ENCODE measurements at places on chromosomes 1 and 21.
A peak's percentile ranks its signal among the peaks of the same experiment; 100 is the strongest.

DNA sequence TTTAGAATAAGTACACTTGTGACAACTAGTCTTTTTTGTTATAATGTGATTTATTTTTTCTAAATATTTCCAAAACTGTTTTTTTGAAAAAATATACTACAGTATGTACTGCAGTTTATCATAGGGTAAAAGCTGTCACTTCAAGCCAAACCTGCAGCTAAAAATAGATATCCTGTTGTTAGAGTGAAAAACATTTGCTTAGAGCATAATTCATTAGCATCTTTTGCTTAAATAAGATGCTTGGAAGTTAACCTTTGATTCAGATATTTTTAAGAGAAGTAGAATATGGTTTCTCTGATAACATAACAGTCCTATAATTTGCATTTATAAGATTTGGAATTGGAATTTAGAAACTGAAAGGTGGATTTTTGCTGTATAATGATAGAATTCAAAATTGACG is 21.5 kb downstream of the PRKACB start:
- no peak for DNase-seq

- no peak for DNase-seq
These were observed 126.9 kb upstream of the ERRFI1 start for GRCh38 chr1:8152731-8153702.

DNA sequence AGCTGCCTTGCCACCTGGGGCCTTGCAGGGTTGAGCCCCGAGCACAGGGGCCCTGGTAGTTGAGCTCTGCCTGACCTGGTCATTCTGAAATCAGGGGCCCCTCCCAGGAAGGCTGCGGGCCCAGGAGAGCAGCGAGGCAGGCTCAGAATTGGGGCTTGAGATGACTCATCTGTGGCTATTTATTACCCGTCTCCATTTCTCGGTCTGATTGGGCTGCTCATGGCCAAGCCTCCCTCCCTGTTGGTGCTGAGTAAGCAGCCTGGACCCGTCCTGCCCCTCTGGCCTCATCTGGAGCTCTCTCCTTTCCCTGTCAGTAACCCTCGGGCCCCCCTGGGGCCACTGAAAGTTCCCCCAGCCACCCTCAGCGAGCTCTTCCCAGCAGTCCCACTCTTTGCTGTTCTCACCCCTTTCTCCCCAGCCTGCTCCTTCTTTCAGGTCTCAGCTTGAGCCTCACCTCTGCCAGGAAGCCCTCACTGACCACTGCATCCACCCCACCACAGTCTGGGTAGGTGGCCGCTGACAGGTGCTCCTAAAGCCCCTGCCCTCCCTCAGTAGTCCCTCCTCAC is 11.0 kb upstream of the TNFRSF8 start:
- DNase-seq = peak; percentile 34

GRCh38 chr21:21233051-21233450 is 234.8 kb downstream of the NCAM2 start:
- no peak for DNase-seq

GRCh38 chr1:209388358-209388757 is 195.2 kb upstream of the CAMK1G start:
- no peak for DNase-seq

- no peak for DNase-seq
These were observed 42.1 kb upstream of the SCAF4 start for GRCh38 chr21:31774031-31774430.

DNA sequence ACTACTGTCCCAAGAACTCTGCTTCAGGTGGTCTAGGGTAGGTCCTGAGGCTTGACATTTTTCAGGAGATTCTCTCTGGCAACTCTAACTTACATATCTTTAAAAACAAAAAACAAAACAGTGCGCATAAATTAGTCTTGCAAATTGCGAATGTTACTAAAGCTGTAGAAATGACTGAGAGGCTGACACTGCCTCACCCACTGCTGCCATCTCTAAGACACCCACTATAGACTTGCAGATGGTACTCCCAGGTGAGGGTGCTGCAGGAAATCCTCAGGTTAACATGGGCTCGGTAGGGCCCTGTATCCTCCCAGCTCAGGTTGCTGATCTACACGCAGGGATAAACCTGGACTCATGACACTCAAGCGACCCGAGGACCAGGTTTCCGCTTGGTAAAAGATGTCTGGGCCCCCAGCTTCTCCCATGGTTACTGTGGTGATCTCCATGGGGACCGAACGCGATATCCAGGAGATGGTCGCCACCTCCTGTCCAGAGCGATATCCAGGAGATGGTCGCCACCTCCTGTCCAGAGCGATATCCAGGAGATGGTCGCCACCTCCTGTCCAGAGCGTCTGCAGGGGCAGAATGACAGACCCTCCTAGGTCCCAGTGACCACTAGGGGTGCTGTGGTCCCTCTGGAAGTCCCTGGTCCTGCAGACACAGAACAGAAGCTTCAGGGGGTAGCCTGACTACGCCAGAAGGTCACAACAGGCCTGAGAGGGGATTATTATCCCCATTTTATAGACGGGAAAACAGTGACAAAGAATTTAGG is 16.2 kb upstream of the LY9 start:
- peak; percentile 26 for DNase-seq

GRCh38 chr21:34235514-34235913 is 128.3 kb upstream of the KCNE2 start:
- DNase-seq = no peak

GRCh38 chr1:144101397-144102045 is 129.7 kb upstream of the FAM72C start:
- peak; percentile 11 for DNase-seq

DNA sequence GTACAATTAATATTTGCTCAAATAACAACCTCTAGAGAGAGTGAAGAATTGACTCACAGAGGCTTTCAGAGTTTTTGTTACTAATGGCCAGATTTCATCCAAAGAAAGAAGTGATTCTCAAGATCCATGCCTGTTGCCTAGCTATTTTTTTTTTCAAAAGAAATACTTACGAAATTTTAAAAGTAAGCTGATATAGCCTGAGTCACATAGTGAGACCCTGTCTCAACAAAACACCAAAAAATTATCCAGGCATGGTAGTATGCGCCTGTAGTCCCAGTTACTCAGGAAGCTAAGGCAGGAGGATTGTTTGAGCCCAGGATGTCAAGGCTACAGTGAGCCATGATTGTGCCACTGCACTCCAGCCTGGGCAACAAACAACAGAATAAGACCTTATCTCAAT is 14.6 kb downstream of the PALMD start:
- DNase-seq = no peak

DNA sequence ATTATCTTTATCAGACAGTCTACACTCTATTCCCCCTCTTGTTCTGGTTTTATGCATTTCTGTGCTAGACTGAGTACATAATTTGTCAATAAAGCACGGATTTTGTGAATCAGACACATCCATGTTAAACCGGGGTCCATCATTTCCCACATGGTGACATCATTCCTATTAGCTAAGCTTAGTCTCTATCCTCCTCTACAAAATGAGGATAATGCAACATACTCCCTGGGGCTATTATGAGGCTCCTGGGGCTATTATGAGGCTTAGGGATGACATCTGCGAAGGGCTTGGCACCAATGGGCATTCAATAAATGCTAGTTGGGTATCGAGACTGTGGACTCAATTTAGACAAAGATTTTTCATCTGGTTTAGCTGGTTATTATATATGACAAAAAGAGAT is 25.1 kb upstream of the APP start:
- DNase-seq = no peak

DNA sequence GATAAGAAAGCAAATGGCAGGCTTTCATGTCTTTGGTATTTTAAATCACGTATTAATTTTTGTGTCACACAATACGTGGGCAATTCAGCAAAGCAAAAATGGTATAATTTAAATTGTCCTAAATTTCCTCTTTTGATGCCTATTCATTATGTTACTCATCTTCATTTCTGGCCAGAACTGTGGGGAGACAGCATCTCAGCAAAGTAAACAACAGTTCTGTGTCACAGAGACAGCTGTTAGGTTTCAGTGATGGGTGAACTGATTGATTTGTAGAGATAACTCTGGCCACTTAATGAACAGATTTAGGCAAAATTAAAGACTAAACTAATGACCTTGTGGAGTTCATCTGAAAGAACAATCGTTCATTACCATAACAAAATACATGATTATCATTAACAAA is 49.2 kb downstream of the FH start:
- no peak for DNase-seq

GRCh38 chr1:81004011-81004410 is 796.7 kb upstream of the ADGRL2 start:
- no peak for DNase-seq

DNA sequence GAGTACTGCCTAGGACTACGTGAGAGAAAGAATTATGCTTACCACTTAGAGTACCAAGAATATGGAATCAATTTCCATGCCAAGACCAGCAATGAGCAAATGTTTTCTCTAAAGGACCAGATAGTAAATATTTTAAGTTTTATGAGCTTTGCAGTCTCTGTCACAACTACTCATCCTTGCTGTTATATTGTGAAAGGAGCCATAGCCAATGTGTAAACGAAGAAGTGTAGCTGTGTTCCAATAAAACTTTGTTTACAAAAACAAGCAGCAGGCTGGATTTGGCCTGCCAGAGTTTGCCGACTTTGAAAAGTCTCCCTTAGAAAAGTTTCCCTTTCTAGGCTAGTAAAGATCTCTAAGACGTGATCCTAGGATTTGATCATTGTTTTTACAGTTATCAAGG is 128.8 kb downstream of the PDE4B start:
- no peak for DNase-seq

DNA sequence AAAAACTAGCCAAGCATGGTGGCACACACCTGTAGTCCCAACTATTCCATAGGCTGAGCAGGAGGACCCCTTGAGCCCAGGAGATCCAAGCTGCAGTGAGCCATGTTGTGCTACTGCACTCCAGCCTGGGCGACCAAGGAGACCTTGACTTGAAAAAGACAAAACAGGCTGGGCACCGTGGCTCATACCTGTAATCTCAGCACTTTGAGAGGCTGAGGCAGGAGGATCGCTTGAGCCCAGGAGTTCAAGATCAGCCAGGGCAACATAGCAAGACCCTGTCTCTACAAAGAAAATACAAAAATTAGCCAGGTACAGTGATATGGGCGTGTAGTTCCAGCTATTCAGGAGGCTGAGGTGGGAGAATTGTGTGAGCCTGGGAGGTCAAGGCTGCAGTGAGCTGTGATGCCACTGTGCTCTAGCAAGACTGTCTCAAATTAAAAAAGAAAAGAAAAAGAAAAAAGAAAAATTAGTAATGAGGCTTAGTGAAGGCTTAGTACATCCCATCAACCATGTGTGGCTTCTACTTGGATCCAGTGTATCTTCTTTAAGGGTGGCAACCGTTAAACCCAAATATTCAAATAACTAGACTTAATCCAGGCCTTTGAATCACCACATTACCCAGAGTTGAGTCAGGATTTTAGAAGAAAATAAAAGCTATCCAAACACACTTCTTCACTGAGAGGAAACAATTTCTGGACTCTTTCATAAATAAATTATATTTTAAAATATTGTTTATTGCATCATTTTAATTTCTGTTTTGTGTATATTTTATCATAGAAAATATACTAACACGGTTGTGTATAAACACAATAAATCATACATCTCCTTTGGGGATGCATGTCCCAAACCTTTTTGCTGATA is 74.3 kb upstream of the RAB4A start:
- no peak for DNase-seq

- DNase-seq = peak; percentile 38
These were observed 144.6 kb downstream of the LRIG2 start for GRCh38 chr1:113217447-113218208.

- DNase-seq = no peak
These were observed 39.7 kb downstream of the DNTTIP2 start for GRCh38 chr1:93839307-93839706.

- no peak for DNase-seq
These were observed 13.6 kb upstream of the ZNF362 start for GRCh38 chr1:33242652-33243051.

- DNase-seq = no peak
These were observed 110.8 kb downstream of the WDR4 start for GRCh38 chr21:42768324-42769121.

DNA sequence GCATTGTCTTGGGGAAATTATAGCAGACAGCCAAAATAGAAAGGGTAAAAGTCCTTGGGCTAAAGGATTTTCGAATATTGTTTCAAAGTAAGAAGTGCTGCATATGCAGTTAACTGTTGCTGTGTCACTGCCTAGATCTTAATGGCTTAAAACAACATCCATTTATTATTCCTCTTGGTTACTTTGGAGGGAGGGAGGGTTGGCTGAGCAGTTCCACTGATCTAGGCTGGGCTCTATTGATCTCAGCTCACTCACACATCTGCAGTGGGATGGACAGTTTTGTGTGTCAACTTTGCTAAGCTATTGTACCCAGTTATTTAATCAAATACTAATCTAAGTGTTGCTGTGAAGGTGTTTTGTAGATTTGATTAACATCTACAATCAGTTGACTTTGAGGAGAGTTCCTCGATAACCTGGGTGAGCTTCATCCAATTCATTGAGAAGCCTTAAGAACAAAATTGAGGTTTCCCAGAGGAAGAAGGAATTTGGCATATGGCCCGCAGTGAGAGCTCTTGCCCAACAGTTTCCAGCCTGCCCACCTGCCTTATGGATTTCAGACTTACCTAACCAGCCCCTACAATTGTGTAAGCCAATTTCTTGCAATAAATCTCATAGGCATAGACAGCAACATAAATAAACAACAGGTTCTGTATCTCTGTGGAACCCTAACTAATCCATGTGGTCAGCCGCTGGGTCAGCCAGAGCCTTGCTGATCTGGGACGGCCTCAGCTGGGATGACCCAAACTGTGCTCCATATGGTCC is 187.3 kb downstream of the AK5 start:
- no peak for DNase-seq

DNA sequence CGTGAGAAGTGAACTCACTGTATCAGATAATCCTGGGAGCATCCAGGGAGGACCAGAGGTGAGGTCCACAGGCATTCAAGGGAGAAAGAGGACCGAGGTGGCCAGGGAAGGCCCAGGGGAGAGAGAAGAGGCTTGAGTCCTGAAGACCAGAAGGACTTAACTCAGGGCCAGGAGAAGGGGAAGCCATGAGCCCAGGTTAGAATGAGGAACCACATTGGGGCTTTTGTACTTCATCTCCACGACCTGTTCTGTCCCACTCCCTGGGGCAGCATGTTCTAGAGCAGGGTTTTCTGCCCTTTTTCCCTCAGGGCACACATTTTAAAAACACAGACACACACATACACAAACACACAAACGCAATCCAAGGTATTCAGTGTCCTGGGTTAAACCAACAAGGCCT is 8.4 kb downstream of the LGR6 start:
- no peak for DNase-seq

Measured in body of pancreas (tissue), 4 donors.